ENCODE measurements at places on chromosomes 12 and 14. TPM values are rescaled to one million over a fixed set of nuclear protein-coding genes. Genes with fewer than 3 reads are reported as not detected.

SYCP3 gene
- total RNA-seq: not detected

ASCL1 gene
- total RNA-seq: not detected

AHNAK2 gene
- total RNA-seq: 671 TPM

DHRS2 gene
- 6.0 TPM for total RNA-seq

CDH24 gene
- 4.9 TPM for total RNA-seq

RTL1 gene
- not detected for total RNA-seq

SDR9C7 gene
- total RNA-seq: 95.5 TPM

HRK gene
- 0.11 TPM for total RNA-seq

CRIP2 gene
- 203 TPM for total RNA-seq

CCDC184 gene
- total RNA-seq: not detected

CLEC6A gene
- not detected for total RNA-seq

GALNT16 gene
- total RNA-seq: 4.8 TPM

ZNF385A gene
- total RNA-seq: 178 TPM

ALX1 gene
- total RNA-seq: 1.1 TPM

Measured in lower leg skin (tissue), 4 donors.